SIG-M5 (cell line): ENCODE measurements at places on chromosomes 7 and 10.

GRCh38 chr10:71467161-71467560 lies 70.4 kb downstream of the CDH23 start:
- DNase-seq = no peak

GRCh38 chr10:62130948-62131347 lies 137.7 kb downstream of the RTKN2 start:
- DNase-seq = no peak

DNA sequence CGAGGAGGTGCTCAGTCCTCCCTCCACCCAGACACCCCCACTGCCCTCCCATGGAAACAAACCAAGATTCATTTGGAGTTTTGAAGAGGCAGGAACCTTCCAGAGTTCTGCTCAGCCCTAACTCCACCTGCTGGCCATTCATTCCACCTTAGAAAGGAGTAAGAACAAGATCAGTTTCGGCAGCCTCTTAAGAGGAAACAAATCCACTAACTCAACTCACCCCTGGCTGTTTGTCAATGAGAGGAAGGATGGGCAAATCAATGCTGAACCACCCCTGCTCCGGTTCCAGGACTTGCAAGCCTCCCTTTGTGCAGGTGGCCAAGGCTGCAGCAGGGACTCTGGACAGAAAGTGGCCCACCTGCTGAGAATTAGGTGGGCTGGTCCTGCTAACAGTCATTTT lies 26.2 kb downstream of the CCDC3 start:
- DNase-seq = no peak

- DNase-seq = no peak
Measured at GRCh38 chr10:68543004-68543918, 15.9 kb upstream of the SLC25A16 start.

DNA sequence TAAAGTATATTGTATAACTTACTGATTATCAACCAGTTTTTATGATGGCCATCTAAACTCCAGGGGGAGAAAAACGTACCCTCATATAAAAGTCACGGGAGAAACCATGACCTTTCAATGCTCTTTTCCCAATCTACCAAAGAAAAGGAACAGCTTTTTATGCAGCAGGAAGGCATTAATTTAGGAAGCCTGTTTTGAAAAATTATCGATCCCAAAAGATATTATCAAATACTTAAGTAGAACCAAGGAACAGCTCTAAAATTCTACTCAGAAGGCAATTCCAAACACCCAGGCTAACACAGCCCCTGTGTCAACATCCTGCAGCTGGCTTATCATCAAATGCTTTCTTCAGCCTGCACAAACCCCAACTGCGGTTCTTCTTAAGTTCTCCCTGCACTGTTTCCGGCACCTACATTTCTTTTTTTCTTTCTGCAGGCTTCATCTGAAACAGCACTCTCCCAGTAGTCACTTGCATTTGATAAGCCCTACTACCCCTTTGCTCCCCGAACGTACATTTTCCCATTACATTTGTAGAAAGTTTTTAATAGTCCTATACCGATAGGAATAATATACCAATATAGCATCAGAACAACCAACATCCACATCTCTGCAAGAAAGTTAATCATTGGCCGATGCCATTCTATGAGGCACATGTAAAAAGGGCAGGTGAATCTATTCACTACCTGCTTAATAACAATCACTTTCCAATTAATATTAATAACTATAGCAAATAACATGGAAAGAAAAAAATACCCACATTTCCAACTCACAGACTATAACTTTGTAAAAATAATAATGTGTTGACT lies 47.9 kb downstream of the PIP4K2A start:
- DNase-seq = no peak

DNA sequence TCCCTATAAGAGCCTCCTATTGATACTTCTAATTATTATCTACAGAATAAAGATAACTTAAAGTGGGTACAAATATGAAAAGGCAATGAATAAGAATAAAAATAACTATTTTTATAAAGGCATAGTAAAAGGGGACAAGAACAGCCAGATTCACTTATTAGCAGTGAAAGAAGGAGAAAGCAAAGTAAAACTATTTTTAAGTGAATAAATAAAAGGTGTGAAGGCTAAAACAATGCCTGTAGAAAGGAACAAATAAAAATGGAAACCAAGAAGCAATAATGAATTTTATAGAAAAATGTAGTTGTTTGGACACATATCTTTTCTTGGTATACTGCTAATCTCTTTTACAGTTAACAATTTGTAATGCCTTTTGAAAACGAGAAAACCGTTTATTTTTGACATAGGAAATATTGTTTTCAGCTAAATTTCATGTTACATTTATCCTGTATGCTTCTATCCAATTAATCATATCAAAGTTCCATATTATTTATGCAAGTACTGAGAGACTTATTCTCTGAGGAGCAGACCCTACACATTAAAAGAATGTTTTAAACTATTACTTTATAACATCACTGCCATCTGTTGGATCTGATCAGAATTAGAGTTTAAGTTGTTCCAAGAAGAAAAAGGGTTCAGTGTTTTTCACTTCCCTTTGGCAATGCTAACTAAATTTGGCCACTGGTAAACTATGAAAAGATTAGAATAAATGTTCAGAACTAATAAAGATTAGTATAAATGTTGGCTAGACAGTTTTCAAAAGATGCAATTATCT lies 59.1 kb downstream of the ARMC3 start:
- DNase-seq = no peak

GRCh38 chr10:49207113-49207512 lies 18.9 kb upstream of the TMEM273 start:
- DNase-seq = no peak

DNA sequence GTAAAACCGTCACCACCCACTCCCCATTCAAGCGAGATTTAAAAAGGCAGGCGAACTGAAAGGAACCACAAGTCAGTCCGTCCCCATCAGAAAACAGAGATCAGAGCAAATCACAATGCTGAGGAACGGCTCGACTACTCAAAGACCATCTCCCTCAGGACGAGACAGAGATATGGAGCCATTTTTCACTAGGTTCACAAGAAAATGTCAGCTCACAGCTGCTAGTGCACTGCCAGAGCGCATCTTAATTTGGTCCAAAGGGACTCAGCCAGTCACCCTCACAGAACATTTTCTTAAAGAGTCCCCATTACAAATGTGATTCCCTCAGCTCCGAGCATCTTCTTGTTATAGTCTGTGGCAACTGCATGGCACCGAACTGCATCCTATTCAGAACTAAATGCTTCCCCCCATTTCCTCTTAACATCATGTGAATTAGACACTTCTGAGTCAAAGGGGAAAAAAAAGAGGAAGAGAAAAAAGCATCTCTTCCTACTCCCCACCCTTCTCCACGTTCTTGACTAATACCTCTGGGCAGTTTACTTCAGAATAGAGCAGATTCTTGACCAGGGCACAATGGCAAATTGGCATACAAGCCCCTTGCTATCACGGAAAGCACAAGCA lies 683.9 kb downstream of the MAGI2 start:
- DNase-seq = no peak

- no peak for DNase-seq
Measured at GRCh38 chr10:13684252-13684791, 97.6 kb downstream of the PRPF18 start.

GRCh38 chr10:92184977-92185376 lies 105.9 kb downstream of the CPEB3 start:
- no peak for DNase-seq

DNA sequence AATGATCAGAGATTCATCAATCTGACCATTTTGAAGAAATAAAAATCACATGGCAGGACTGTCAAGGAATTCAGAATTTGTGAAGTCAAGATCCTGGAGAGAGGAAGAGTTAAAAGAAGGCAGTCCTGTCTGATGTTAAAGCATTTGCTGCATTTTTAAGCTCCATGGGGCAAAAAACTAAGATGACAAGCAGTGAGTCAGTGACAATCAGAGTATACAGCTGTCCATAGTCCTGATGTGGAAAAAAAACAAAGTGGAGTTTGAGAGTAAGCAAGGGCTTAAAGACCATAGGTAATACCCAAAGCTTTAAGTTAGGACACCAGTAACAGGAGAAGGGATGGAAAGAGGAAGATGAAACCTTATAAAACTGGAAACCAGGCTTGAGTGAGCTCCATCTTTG lies 412.7 kb upstream of the ANKRD30A start:
- DNase-seq = no peak

- DNase-seq = no peak
Measured at GRCh38 chr10:4006858-4007257, 221.8 kb upstream of the KLF6 start.

DNA sequence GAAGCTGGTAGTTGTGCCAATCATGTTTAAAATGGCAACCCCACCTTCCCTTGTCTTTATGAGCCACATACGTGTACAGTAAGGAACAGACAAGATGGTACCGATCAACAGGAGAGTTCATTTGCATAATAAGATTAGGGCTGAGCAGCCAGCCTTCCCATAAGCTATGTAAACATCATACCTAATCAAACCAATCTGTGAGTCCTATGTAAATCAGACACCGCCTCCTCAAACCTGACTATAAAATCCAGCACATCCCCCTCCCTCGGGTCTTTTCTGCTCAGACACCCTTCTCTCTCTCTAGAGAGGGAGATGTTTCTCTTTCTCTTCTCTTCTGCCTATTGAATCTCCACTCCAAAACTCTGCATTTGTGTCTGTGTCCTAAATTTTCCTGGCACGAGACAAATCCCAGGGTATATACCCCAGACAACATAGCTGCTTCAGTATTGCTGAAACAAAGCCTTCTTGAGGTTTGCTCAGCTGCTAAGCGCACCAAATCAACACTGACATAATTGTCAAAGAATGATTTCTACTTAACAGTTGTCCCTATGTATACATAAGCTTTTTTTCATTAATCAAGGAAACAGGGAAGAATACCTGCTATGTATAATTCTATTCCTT lies 279.2 kb downstream of the THSD7A start:
- DNase-seq = no peak

DNA sequence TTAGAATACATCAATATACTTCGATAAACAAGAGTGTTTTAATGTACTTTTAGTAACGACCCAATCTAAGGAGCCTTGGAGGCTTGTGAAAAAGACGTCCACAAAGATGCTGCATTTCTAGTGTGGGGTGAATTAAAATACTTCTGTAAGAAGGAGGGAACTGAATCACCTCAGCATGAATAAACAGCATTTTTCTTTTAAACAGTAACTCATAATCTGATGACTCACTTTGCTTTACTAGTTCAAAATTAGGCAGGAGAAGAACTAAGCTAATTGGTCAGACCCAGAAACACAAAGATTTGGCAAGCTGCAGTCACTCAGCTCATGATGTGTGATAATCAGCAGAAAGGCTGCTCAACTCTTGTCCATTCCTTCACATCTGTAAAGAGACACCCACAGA lies 24.2 kb downstream of the NCOA4 start:
- no peak for DNase-seq

GRCh38 chr7:112108981-112109380 lies 97.2 kb downstream of the DOCK4 start:
- DNase-seq = no peak

GRCh38 chr7:5553298-5553877 lies 129.8 kb upstream of the TNRC18 start:
- no peak for DNase-seq

DNA sequence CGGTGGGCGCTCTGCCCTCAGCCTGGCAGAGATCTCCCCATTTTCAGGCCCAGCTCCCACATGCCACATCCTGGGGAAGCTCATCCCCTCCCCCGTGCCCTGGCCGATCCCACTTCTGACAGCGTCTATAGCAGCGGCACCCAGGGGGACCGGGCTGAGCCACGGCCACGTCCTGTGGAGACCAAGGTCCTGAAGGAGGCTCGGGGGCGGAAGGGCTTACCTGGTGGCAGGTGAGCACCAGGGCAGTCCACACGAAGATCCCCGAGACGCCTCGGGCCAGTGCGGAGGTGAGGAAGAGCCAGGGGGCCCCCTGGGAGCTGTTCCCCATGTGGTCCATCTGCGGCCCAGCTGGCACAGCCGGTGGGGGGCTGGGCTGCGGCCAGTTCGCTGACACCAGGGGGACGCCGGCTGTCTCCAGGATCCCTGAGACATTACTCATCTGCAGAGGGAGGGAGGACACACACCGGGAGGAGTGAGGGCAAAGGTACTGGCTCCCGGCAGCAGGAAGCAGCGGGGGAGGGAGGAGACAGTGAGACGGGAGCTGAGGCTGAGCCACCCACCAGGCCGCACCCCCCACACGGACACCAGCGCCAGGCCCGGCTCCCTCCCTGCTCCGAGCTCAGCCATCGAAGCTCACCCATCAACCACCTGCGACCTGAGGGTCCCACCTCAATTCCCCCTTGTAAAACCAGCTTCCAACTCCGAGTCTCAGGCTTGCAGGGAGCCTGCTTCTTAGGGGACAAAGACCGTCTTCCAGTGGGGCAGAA lies 776 bp downstream of the TMEM184A start:
- DNase-seq = no peak

GRCh38 chr7:91633013-91633441 lies 247.5 kb downstream of the MTERF1 start:
- no peak for DNase-seq

GRCh38 chr10:50968386-50969091 lies 83.1 kb upstream of the A1CF start:
- DNase-seq = no peak

GRCh38 chr10:117740088-117740487 lies 197.5 kb downstream of the EMX2 start:
- DNase-seq = no peak

DNA sequence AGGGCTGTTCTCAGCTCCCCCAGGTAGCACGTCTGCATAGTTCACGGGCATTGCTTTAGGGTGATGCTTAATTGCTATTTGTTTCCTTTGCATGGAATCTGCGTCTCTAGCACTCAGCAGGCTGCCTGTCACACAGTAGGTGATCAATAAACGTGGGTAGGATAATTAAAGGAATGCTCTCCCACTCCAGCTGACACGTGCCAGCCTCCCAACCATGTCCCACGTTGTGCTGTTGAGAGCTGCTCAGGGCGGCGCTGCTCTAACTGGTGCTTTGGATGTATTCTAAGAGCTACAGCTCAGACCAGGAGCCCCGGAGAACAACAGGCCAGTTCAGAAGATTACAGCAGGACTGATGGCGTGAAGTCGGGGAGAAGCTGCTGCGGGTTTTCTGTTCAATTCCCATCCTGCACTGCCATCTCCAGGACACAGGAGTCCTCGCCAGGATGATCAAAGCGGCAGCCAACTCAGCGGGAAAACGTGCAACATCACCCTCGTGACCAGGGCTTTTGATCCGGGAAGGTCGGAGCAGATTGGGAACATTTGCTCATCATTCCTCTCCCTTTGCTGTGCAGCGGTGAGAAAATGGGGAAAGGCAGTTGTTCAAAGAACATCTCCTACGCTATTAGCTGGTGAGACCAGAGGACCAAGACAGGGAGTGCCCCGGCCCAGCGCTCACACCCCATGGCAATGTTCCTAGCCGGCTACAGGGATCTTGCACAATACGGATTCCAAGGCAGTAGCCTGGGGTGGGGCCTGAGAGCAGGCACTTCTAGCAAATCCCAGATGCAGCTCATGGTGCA lies 50.5 kb upstream of the FOXK1 start:
- DNase-seq = no peak

GRCh38 chr10:59324597-59324996 lies 37.8 kb downstream of the FAM13C start:
- no peak for DNase-seq

DNA sequence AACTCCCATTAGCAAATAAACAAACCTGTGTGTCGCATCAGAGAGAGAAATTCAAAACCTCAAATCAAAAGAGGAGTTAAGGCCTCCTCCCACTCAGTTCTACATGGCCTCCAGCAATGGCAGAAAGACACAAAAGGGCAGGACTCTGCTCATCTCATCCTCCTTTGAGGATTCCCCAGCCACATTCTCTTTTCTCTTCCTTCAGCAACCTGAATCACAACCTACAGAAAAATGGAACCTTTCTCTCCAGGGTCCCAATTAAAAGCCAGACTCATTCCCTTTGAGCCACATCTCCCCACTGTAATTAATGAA lies 7.9 kb downstream of the OSBPL3 start:
- no peak for DNase-seq
